ENCODE measurements at places on chromosomes 11 and 22.

DNA sequence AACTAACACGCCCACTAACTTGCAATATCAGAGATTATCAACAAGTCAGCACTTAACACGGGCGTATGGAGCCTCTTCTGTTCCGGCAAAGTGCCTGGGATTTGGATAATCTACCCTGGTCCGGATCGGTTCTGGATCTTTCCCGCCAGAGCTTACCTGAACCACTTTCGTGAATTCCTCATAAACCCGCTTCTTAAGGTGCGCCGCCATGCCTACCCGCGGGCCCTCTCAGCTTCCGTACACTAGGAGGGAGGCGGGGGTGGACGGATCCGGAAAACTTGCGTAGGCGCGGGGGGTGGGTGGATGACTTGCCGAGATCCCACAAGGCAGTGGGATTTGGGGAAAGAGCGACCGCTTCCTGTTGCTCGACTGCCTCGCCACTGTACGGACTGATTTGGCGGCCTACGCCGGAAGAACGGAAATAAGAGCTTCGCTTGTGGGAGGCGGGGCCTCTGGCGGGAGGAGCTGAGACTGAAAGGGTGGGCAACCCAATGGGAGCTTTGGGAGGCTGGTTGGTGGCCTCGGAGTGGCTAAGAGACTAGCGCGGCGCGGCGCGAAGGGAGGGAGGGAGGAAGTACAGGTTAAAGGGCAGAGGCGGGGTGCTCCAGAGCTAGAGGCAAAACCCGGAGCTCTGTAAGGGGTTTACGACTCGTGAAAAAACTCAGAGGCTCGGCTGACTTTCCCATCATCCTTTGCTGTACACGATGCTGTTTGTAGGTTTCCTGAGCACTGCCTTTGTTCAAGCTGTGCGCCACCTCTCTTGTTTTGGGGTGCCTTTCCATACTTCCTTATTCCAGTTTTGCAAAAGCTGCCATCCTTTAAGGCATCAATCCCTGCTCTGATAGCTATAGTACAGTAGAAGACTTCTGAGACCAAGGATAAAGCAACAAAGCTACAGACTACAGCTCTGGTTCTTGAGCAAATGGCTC, at the start of gene INTS4:
TSS of gene INTS4 (minus strand) at position 235 of the 929 bp plus-strand sequence. CDS start at position 210, 25 bp downstream.
- DNase-seq, result peak; percentile 99

GRCh38 chr22:20084547-20085413, 4.7 kb downstream of the DGCR8 start:
- no peak for DNase-seq

- DNase-seq, result no peak
Observed at GRCh38 chr22:48869788-48870187, 957.9 kb downstream of the BRD1 start.

GRCh38 chr11:95505927-95506426, 275.0 kb upstream of the SESN3 start:
- no peak for DNase-seq

DNA sequence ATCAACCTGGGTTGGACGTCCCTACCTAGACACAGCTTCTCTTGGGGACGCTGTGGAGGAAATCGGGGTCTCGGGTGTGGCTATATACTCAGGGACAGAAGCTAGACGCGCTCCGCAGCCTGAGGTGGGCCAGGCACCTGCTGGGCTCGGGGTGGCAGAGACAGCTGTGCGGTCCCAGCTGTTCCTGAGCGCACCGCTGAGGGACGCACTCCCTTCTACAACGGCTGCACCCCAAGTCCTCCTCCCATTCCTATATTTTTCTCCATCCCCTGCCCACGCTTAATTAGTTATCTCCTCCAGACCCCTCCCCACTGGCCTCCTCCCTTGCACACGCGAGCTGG, 188 bp upstream of the MTNR1B start:
- no peak for DNase-seq

GRCh38 chr22:30021881-30022619, 58.2 kb upstream of the HORMAD2 start:
- no peak for DNase-seq

- DNase-seq, result no peak
Observed at GRCh38 chr11:121570453-121570852, 117.7 kb upstream of the SORL1-AS1 start.

DNA sequence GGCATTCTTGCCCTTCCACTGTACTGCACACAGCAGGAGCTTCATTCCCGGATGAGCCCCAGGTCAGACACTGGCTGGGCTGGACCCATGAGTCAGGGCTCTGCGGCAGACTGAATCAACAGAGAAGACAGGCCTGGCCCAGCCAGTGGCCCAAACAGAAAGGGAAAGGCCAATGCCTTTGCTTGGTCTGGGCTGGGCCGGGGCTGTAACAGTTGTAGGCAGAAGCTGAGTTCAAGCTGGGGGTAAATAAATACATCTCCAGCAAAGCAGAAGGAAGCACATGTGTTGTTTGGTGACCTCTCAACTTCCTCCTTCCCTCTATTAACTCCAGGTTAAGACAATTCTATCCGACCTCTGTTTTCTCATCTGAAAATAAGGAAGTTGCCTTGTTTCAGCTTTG, 1.8 kb upstream of the SMIM35 start:
- DNase-seq, result no peak

DNA sequence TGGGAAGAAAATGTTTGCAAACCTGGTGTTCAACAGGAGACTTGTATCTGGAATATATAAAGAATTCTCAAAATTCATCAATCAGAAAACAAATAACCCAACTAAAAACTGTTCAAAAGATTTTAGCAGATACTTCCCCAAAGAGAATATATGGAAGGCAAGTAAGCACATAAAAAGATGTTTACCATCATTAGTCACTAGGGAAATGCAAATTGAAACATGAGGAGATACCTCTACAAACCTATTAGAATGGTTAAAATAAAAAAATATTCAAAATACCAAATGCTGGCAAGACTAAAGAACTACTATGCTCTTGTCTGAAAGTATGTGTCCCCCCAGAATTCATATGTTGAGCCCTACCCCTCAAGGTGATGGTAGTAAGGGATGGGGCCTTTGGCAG, 8.6 kb downstream of the EXPH5 start:
- no peak for DNase-seq

- DNase-seq, result no peak
Observed at GRCh38 chr11:134613646-134614045, 201.6 kb upstream of the B3GAT1 start.

GRCh38 chr11:57313788-57314135, 11.0 kb downstream of the TNKS1BP1 start:
- DNase-seq, result no peak

- no peak for DNase-seq
Observed at GRCh38 chr11:125052047-125052446, 11.1 kb upstream of the SLC37A2 start.

DNA sequence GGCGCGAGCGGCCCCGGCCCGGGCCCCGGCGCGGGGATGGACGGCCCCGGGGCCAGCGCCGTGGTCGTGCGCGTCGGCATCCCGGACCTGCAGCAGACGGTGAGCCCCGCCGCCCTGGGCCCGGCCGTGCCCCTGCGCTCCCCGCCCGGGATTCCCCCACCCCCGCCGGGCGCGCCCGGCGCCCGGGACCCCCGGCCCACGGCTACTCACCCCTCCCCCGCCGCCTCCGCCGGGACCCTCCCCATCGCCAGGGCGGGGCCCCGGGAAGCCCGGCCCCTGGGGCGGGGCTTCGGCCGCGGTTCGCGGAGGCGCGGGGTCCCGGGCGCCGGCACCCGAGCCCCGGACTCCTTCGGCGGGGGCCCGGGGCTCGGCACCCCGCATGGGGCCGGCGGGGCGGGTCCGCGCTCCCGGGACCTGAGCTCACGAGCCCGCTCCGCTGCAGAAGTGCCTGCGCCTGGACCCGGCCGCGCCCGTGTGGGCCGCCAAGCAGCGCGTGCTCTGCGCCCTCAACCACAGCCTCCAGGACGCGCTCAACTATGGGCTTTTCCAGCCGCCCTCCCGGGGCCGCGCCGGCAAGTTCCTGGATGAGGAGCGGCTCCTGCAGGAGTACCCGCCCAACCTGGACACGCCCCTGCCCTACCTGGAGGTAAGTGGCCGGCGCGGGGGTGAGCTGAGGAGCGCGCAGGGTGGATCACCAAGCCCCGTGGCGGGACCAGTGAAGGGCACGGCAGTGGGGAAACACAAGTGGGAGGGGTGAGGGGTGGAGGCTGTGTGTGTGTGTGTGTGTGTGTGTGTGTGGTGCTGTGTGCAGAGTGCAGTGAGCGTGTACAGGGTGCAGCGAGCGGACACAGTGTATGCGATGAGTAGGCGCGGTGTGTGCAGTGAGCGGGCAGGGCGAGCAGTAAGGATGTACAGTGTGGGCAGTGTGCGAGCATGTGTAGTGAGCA, 2.3 kb downstream of the SHANK3 start:
- no peak for DNase-seq

GRCh38 chr11:134488913-134489312, 76.9 kb upstream of the B3GAT1 start:
- no peak for DNase-seq

GRCh38 chr11:12200991-12201985, 90.9 kb downstream of the MICAL2 start:
- DNase-seq, result peak; percentile 83

DNA sequence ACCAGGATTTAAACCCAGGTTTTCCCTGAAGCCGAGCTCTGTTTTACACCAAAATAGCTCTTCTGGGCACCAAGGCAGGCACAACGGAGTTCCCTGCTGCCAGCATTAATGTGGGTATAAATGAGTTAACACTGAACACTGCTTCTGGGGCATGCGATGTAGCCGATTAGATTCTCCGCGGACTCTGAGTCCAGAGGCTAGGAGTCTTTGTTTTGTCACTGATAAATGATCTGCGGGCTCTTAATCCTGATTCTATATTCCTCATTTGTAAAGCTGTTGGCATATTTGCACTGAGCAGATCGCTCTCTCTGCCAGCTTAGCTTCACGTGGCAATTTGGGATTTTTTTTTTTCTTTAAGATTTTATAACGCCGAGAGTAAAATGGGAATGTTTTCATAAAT, 16.8 kb upstream of the LDLRAD3 start:
- DNase-seq, result no peak

DNA sequence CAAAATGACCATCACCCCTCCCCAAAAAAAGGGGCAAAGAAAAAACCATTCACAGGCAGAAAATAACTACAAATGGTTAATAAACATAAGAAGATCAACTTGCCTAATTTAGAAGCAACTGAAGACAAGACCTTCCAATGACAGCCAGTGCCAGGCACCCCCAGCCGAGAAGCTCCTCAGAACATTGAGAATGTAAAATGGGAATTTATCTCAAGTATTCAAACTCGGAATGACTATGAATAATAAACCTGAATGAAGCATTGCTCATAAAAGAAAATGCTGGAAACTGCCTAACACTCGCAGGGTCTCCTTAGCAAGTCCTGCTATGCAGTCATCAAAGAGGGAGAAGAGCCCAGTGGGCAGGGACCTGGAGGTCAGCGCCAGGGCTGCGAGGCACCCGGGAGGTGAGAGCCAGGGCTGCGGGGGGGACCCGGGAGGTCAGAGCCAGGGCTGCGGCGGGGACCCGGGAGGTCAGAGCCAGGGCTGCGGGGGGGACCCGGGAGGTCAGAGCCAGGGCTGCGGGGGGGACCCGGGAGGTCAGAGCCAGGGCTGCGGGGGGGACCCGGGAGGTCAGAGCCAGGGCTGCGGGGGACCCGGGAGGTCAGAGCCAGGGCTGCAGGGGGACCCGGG, 23.2 kb upstream of the MOB2 start:
- no peak for DNase-seq

DNA sequence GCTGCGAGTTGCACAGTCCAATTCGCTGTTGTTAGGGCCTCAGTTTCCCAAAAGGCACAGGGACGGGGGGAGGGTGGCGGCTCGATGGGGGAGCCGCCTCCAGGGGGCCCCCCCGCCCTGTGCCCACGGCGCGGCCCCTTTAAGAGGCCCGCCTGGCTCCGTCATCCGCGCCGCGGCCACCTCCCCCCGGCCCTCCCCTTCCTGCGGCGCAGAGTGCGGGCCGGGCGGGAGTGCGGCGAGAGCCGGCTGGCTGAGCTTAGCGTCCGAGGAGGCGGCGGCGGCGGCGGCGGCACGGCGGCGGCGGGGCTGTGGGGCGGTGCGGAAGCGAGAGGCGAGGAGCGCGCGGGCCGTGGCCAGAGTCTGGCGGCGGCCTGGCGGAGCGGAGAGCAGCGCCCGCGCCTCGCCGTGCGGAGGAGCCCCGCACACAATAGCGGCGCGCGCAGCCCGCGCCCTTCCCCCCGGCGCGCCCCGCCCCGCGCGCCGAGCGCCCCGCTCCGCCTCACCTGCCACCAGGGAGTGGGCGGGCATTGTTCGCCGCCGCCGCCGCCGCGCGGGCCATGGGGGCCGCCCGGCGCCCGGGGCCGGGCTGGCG, at the start of gene BCR:
TSS of gene BCR (plus strand) at position 209 of the 592 bp plus-strand sequence. CDS start 452 bp downstream, outside the sequence.
- DNase-seq, result peak; percentile 30

GRCh38 chr11:12598330-12599256, 75.6 kb upstream of the TEAD1 start:
- DNase-seq, result no peak

DNA sequence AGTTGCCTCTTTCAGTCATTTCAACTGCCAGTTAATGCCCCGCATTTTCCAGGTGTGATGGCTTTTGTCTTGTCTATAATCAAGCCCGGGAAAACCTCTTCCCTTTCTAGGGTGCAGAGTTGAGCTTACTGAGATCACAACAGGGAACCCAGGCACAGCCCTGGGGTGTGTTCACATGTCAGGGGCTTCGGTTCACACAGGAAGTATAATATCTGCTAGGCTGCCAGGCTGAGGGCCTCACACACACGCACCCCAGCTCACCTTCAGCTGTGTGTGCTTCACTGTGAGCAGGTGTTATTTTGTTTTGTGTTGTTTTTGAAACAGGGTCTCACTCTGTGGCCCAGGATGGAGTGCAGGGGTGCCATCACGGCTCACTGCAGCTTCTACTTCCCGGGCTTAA, 9.7 kb upstream of the SOX10 start:
- DNase-seq, result no peak

DNA sequence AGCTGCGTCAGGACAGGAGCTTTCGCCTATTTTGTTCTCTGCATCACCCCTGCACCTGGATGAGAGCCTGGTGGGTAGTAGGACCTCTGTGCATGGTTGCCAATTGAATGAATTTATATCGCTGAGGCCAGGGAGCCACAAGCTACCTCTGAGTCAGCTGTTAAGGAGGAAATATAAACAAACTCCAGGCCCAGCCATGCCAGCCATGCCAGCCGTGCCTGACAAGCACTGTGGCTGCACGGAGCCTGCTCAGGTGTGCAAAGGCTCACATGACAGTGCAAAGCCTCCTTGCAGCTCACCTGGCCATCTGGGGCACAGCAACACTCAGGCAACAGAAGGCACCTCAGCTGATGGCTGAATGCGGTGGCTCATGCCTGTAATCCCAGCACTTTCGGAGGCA, 33.7 kb upstream of the LINC01488 start:
- no peak for DNase-seq

GRCh38 chr11:123434262-123434661, 4.2 kb downstream of the GRAMD1B start:
- DNase-seq, result no peak

GRCh38 chr22:38218661-38219622, 17.1 kb downstream of the MAFF start:
- peak; percentile 80 for DNase-seq

GRCh38 chr11:125374398-125374797, 121.7 kb downstream of the FEZ1 start:
- no peak for DNase-seq

DNA sequence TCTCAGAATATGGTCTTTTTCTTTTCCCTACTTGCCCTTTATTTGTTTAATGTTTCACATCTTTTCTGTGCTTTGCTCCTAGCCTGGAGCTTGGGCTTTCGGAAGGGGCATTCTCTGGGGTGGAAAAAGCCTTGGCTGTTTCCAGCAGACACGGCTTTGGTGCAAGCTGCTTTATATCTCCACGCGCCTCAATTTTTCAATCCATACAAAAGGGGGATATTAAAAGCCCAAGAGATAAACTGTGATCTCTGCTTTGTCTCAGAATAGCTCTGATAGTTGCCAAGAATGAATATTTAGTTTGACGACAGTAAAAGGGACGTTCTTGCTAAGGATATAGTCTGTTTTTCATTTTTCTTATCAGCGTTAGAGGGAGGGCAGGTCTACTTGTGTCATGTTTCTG, 194.0 kb upstream of the KIRREL3 start:
- no peak for DNase-seq
